Right cardiac atrium (tissue), 5 donors: ENCODE measurements at places on chromosomes 12 and 14.

DNA sequence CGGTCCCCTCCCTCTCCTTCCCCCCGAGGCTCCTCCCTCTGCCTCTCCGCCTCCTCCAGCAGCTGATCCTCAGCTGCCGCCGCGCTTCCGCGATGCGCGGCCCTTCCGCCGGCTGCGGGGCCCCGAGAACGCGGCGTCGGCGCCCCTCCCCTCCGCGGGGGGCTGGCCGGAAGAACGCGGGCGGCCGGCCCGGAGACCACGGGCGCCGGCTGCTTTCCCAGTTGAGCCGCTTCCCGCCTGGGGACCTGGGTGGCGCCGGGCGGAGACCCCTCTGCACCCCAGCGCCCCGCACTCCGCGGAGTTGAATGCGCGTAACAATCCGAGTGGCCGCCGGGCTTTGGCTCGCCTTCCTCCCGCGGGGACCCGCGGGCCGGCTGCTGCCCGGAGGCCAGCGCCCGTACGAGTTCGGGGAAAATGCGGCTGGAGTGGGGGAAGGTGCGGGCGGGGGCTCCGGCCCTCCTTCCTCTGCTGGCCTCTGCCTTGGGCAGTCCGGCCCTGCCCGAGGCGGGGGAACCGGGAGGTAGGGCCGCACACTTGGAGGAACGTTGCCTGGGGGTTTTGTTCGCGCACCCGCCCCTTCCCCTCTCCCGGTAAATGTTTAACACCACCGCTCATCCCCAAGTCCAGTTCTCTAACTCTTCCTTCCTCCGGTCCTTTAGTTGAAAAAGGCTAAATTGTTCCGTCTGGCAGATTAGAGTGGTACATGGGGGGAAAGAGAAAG, 393 bp upstream of the DCAF5 start:
- no peak for DNase-seq

DNA sequence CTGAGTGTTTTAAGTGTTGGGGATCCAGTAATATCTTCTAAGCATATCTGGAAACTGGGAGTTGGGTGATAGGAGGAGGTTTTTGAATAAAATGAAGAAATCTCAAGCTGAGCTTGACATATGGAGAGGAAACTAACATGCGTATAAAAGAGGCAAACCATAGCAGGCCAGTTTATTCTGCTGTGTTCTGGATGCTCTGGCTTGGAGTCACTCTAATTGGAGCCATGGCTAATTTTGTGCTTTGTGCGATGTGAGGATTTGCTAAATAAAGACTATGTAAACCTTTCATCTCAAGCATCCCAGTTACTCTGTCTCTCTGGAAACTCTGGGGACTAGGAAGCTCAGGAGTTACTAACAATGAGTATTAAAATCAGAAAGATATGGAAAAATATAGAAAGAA, 66.5 kb downstream of the ATF7IP start:
- no peak for DNase-seq

DNA sequence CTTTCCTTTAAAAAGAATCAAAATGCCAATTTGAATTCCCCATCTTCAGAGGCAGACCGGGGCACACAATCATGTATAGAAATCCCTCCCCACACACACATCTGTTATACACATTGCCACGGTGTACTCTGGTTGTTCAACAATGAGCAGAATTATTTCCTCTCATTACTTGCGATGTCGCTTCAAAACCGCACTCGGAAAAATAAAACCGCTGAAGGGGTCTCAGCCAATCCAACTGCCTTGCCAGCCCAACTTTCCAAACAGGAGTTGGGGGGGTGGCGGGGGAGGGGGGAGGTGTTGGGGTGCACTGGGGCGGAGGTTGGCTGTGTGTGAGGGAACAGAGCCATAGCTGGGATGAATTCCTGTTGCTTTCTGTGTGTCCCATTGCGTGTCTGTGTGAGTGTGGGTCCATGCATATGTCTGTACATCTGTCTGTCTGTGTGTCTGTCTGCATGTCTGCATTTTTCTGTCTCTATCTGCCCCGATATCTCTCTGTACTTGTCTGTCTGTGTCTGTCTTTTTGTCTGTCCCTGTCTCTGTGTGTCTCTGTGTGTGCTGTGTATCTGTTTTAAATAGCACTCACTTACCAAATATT, 163.6 kb upstream of the TBX3 start:
- no peak for DNase-seq

GRCh38 chr12:29147731-29148595, 1.1 kb upstream of the FAR2 start:
- peak; percentile 44 for DNase-seq

- no peak for DNase-seq
Measured at GRCh38 chr14:69891422-69891821, 12.2 kb downstream of the SMOC1 start.

- DNase-seq, result no peak
Measured at GRCh38 chr12:127957001-127957660, 309.8 kb upstream of the TMEM132C start.

DNA sequence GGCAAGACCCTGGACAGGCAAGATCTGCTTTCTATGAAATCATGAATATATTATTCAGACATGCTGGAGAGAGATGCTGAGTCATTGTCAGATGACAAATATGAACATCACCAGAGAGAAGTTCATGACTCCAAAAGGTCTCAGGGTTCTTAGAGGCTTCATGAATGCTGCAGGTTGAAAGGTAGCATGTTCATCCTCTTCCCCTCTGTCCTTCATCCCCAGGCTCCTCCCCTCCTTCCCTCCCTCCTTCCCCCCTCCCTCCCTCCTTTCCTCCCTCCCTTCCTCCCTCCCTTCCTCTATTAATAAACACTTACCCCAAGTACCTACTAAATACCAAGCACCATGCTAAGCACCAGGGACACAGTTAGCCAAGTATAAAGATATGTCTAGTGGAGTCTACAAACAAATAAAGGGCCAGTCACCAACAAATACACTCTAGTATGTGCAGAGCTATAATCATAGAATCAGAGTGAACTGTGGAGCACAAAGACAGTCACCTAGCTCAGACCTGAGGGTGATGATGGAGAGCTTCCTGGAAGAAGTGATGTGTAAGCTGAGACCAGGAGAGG, 46.2 kb downstream of the RPH3A start:
- DNase-seq, result no peak

DNA sequence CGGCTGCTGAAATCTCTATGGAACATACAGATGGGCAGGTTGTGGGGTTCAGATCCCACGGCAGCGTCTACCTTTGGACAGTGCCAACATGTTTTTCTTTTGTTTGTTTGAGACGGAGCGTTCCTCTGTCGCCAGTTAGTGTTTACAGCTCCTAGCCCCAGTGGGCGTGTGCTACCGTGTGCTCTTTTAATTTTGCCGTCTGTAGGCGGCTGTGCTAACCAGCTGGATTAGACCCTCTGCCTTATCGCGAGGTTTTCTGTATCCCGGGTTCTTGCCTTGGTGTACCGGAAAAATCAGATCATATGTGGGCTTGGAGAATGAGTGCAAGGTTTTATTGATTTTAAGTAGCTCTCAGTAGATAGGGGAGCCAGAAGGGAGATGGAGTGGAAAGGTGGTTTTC, 9.8 kb upstream of the GALNT6 start:
- DNase-seq, result no peak

DNA sequence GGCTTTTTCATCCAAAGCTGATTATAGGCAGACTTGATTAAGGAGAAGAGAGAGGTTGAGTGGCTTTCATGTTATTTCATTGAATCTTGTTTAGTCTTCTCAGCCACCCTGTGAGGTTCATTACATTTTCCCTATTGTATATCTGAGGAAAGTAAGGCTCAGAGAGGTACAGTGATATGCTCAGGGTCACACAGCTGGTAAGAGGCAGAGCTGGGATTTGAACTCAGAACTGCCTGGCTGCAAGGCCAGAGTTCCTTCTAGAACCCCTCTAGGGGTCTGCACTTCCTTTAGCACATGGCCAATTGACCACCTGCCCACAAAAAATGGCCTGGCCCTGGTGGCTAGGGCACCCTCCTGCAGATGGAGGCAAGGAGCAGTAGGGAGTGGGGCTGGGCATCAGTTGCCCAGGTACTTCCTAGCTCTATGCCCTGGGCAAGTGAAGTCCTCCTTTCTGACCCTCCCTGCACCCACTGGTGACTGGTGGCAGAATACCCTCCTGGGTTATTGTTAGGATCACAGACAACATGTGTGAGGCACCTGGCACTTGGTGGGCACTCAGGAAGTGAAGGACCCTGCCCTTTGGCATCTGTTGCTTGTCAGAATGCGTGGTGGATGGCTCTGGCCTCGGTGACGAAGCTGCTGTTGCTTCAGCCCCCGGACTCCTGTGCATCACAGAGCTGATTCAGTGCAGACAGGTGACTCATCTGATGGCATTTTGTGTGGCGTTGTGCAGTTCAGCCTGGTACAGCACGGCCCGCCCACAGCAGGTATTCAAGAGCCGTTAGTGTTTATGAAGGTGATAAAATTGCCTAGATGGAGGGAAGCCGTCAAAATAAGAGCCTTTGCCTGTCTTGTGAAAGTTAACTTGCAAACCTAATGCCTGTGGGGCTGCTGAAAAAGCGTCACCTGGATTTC, 115.8 kb downstream of the SLC25A47 start:
- DNase-seq, result no peak

DNA sequence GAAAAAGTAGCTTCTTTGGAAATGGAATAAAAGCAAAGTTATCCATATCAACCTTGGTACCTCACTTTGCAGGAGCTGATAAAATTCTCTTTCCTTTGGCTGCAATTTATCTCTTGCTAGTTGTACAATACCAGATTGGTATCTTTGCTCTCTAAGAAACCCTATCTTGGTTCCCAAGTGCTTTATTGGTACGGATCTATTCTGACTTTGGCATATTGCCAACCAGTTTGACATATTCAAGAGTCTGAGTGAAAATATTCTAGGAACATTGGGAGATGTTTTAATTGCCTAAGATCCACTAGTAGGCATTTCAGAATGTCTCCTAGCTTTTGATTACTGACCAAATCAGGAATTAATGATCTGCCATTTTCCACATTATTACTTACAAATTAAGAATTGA, 167.2 kb upstream of the ATP2B1 start:
- DNase-seq, result no peak

- peak; percentile 89 for DNase-seq
Measured at GRCh38 chr12:4271717-4272423, 1.7 kb upstream of the CCND2 start.

DNA sequence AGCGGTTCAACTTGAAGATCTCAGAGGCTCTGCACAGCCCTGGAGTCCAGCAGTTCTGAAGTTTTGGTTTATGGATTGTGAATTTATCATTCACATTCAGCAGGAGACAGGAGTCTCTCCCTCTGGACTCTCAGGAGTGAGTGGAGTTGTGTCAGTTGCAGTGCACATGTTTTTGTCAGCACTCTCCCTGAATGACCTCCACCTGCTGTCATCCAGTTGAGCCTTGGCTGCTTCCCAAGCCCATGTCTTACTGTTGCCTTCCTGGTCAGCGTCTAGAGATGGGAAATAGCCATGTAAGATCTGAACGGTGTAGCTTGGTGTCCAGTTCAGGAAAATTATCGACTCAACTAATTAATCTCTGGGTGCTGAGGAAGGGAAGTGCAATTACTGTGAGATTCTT, 133.2 kb downstream of the PRKCH start:
- DNase-seq, result peak; percentile 54

- no peak for DNase-seq
Measured at GRCh38 chr12:52277486-52278245, 3.2 kb downstream of the KRT86 start.

DNA sequence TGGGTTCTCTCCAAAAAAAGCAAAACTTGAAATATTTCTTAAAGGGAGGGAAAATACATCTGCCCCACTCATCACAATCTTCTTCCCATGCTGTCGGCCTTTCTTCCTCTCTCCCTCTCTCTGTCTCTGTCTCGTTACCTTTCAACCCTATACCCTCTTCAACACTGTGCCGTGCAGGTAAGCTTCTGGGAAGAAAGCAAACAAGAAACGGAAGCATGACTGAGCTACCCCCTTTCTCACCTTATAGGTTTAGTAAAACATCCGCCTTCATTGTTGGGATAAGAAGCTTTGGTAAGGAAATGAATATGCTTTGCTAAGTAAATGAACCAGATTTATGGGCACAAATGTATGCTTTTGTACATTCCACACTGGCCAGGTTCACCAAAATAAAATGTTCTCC, 63.0 kb downstream of the TMEM30B start:
- no peak for DNase-seq

DNA sequence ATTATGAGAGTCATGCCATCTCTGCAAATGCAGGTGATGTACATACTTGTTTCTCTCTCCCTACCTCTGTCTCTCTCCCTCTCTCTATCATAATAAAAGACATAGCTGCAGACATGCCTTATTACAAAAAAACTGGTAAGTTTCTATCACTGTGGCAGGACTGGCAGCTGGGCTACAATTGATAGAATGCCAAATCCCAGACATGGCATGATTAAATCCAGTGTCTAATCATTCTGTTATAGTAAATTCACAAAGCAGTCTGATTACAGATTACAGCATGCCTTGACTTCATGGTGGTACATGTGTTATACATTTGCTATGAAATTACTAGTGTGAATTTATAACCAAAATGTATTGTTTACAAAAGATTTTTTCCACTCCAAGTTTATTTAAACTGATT, 854.7 kb downstream of the TMTC2 start:
- no peak for DNase-seq

- no peak for DNase-seq
Measured at GRCh38 chr12:77685901-77686300, 144.8 kb upstream of the NAV3 start.

GRCh38 chr14:20798932-20799331, 3.7 kb downstream of the RNASE1 start:
- no peak for DNase-seq

- no peak for DNase-seq
Measured at GRCh38 chr14:79967453-79967852, 243.9 kb downstream of the DIO2 start.

GRCh38 chr12:109463756-109464155, 13.3 kb downstream of the KCTD10 start:
- DNase-seq, result no peak

DNA sequence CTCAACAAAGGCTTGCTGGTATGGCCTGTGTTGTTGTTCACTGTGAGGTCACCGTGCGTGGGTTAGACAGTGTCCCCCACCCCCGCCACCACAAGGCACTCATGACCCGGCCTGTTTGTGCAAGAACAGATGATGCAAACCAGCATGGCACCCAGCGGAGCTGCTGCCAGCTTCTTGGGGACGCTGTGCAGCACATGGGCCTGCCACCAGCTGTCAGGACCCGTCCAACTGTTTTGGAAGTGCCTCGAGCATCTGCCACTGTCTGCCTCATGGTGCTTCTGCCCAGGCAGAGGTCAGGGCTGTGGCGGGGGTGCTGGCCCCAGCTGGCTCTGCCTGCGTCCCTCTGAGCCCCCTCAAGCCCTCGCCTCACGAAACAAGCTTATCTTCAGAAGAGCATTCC, 1.5 kb downstream of the ASB2 start:
- DNase-seq, result no peak

- DNase-seq, result no peak
Measured at GRCh38 chr12:2586156-2587038, 208.4 kb upstream of the FKBP4 start.

- peak; percentile 82 for DNase-seq
Measured at GRCh38 chr14:89366864-89367778, 49.9 kb downstream of the FOXN3 start.
